ENCODE measurements at places on chromosomes 13 and 19.
A peak's percentile ranks its signal among the peaks of the same experiment; 100 is the strongest.

- DNase-seq: no peak
Observed at GRCh38 chr13:23685416-23685815, 115.2 kb downstream of the TNFRSF19 start.

DNA sequence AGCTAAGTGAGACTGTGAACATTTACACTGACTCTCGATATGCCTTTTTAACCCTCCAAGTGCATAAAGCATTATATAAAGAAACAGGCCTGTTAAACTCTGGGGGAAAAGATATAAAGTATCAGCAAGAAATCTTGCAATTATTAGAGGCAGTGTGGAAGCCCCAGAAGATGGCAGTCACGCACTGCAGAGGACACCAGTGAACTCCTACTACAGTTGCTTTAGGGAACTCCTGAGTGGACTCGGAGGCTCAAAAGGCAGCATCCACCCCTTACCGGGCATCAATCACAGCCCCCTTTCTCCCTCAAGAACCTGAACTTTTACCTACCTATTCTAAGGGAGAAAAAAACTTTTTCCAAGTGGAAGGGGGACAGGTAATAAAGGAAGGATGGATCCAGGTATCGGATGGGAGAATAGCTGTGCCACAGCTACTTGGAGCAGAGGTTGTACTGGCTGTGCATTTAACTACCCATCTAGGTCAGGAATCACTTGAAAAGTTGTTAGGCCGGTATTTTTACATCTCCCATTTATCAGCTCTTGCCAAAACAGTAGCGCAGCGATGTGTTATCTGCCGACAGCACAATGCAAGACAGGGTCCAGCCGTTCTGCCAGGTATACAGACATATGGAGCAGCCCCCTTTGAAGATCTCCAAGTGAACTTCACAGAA lies 80.1 kb downstream of the ZNF486 start:
- DNase-seq: peak; percentile 93

DNA sequence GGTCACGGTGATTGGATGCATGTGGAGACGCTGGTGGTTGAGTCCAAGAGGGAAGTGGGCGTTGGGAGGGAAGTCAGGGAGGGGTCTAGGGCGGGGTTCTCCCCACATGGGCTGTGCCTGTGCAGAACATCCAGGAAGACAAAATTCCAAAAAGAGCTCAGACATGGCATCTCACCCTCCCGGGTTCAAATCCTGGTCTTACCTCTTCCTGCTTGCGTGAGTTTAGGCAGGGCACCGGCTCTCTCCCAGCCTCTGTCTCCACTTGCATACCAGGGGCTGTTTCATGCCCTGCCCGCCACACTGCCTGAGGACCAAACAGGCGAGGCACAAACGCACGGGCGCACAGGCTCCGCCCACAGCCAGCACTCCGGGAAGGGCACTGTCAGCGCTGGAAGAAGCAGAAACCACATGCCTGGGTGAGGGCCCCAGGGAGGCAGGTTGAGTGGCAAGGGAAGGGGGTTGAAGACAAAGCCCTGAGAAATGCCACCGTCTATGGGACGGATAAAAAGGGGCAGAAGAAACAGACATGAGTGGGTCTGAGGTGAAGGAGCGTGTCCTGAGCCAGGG lies 123.6 kb upstream of the SOX1 start:
- no peak for DNase-seq

DNA sequence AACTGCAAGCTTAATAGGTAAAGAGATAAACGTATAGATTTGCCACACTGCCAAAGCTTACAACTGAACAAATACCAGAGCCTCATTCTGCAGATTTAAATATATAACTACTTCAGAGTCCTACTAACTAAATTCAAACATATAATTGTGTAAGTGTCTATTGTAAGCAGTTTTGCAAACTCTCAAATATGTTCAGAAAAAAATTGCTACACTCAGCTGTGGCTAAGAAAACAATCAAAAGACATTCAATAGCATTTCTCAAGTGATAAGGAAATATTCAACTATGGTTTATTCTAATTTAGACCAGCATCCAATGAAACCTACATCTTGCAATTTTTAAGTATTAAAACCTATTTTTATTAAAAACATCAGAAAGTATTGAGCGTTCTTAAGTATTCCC lies 202.4 kb downstream of the KCTD12 start:
- no peak for DNase-seq

DNA sequence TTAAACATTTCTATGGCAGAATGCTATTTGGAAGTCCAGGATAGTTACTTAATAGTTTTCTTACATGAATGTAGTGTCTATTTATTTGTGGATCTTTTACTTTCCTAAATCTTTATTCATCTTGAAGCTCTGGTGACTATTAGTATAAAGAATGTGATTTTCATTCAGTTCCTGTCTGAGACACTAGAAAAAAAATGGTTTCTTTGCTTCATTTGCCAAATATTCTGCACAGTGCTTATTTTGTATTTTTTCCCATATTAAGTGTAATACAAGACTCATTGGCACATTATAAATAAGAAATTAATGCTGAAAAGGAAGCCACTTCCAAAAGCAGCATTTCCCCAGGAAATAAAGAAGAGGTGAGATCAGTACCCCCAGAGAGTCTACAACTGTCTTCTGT lies 109.8 kb downstream of the POSTN start:
- no peak for DNase-seq

DNA sequence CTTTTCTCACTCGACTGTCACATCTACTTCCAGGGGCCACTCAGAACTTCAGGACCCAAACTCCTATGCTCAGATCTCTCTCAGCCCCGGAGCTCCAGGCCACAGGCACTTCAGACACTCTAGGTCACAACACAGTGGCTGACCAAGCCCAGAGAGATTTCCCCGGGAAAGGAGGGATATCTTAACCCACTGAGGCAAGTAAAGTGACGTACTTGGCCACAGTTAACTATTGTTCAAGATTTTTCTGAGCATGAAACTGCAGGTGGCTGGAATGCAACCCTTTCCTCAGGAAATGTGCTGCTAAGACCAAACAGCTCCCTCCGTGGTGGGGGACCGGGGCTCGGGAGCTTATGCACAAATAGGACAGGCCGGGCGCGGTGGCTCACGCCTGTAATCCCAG lies 23.9 kb downstream of the OPA3 start:
- no peak for DNase-seq

DNA sequence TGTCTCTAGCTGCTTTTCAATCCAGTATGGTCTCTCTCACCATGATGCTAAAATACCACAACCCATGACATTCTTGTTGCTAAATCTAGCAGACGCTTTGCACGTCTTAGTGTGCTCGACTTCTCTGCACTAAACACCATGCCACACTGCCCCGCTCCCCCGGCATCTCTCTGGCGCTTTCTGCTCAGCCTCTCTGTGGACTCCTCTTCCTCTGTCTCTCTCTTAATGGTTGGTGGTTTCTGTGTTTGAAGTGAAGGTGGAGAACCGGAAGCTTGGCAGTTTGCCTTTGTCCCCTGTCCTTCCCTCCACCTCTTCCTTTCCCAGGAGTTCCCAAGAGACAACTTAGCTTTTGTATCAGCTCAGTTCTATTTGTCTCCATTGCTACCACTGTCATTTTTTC lies 8.8 kb downstream of the ERCC5 start:
- no peak for DNase-seq

DNA sequence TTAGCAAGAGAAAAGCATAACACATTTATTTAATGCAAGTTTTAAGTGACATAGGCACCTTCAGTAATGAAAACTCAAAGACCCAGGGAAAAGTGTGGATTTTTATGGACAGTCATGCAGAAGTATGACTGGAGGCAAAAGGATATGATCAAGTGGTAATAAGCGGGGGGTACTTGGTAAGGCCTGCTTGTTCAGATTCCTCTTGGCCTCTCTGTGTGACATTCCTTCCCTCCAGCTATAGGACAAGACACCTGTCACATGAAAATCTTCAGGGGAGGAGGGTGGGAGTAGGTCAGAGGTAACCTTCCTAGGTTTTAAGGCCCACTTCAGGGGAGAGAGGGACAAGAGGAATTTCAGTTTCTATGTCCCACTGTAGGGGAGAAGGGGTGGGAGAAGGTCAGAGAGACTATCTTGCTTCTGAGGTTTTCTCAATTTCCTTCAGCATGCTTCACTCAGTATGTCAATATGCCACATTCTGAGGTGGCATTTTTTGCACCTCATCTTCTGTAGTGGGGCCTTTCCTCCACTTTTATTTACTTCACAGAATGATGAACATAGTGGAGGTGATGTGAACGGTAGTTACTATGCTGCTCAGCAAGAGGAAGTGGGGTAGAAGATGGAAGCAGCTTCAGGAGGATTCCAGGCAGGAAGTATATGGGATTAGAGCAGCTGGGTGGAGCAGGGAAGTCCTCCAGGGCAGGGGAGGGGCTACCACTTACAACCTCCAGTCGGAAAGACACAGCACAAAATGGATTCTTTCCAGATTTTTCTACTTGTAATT lies 73.2 kb upstream of the RFC3 start:
- no peak for DNase-seq

GRCh38 chr13:97254816-97255215 lies 32.7 kb downstream of the MBNL2 start:
- no peak for DNase-seq

DNA sequence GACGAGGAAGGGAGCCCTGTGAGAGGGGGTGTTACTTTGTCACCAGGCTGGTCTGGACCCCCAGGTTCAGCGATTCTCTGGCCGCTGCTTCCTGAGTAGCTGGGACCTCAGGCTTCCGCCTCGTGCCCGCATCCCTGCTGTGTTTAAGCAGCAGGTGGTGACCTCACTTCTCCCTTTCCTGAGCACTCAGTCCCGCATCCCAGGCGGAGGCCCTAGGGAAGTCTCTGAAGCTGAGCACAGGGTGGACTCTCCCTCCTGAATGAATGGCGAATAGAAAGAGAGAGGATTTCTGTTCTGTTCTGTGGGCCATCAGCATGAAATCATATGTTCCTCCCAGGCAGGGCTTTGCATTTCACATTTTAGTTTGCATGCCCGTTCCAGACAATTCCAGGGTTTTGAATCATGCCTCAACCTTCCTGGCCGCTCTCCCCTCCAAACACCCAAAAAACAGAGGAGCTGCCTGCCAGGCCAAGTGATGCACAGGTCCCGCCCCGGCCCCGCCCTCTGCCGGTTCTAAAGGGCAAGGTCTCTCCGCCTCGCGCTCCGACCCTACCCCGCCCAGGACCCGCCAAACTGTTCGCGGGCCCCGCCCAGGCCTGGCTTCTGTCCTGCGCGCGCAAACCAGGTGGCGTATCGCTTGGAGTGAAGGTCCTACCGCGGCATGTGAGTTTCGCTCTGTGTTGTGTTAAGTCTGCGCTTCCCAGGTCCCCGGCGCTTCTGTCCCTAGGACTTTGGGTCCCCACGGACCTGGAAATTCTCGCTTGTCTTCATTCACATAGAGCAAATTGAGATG lies 35.1 kb upstream of the ZNF808 start:
- no peak for DNase-seq

GRCh38 chr13:60661521-60661920 lies 264.5 kb downstream of the TDRD3 start:
- DNase-seq: no peak

DNA sequence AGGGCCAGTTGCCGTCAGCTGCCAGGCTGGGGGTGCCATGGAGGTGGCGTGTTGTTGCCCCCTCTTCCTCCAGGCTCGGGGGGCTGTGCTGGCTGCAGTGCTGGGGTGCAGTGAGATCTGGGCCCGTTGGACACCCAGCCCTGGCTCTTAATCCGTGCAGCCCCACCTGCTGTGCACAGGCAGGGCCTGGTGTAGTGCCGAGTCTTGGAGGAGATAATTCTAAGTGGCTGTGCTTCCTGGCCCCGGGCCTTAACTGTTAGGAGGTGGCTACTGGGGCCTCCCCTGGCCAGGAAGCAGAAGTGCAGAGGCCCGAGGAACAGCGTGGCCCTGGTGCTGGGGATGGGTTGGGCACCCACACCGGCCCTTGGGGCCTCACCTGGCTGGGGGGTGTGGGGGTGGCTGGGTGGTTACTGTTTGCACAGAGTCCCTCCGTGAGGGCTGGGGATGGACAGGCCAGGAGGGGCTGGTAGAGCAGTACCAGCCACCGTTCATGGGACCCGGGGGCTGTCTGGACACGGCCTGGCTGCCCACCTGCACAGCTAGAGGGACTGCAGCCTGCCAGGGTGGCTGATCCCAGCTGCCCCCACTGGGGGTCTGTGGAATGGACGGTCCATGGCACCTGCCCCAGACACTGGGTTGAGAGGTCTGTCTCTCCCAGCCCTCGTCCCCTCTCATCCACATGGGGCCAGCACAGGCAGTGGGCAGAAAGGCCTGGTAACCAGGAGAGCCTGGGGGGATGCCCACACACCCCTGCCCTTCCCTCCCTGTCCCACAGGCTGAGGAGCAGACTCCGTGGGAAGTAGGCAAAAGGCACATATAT lies 3.3 kb downstream of the GPX4 start:
- DNase-seq: no peak

DNA sequence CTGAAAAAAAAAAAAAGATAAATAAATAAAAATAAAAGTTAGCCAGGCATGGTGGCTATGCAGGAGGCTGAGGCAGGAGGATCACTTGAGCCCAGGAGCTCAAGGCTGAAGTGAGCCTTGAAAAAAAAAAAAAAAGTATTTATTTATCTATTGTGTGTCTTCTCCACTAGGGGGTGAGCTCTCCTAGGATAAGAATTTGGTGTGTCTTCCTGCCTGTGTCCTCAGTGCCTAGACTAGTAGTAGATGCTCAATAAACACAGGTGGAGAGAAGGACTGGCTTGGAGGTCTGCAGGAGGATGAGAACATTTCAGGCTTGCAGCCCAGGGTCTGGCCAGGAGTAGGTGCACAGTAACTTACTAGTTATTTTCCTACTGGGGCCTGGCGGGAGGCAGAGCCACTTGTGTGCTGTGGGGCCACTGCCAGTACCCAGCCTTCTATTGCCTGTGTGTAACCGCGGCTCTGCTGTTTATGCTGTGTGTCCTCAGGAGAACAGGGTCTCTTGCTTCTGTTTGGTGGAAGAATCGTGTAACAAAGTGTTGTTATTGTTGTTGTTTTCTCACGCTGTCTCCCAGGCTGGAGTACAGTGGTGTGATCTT lies 5.4 kb downstream of the LMTK3 start:
- no peak for DNase-seq

DNA sequence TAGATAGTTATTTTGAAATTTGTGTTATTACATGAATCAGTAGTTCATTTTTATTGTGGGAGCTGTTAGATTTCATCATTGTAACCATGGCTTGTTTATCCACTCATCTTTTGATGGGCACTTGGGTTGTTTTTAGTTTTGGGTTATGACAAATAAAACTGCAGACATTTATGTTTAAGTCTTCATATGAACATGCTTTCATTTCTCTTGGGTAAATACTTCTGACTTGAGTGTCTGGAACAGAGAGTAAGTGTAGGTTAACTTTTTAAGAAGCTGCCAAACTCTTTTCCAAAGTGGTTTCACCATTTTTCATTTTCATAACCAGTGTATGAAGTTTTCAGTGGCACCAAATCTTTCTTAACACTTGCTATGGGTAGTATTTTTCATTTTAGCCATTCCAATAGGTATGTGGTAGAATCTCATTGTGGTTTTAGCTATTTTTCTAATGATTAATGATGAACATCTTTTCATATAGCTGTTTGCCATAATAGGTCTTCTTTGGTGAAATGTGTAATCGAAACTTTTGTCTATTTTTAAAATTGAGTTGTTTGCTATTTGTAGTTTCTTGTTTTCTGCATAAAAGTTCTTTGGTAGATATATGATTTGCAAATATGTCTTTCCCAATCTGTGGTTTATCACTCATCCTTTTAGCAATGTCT lies 17.9 kb downstream of the SLAIN1 start:
- no peak for DNase-seq

DNA sequence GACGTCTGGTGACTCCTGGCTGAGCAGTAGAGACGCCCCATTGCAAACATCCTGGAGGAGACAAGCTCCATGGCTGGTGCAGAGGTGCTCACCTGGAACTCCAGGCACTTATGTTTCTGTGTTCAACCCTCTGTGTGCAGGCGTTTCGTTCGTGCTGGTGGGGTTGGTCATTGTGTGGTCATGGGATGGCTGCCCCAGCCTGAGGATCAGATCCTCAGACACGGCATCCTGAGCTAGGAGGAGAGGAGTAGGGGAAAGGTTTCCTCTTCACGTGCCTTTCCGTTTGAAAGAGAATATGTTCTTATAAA lies 87.8 kb downstream of the SIPA1L3 start:
- no peak for DNase-seq

Data from posterior cingulate gyrus (tissue), 11 donors.